ENCODE measurements at places on chromosomes 12 and 14.

GRCh38 chr12:132167611-132168310 lies 23.5 kb downstream of the NOC4L start:
- no peak for DNase-seq

DNA sequence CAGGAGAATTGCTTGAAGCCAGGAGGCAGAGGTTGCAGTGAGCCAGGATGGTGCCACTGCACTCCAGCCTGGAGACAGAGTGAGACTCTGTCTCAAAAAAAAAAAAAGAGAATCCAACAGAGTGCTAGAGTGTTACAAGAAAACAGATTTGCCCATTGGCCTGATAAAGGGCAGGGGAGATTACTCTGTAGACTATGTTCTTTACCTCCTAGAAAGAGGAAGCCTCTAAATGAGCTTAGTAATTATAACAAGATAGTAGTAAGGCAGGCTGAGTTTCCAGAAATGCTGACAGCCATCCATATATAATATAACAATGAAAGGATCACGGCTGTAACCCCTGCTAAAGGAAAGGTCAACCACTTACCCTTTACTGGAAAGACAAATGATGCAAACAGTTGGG lies 24.4 kb downstream of the AK7 start:
- no peak for DNase-seq

GRCh38 chr12:96395236-96395635 lies 5.0 kb downstream of the CDK17 start:
- no peak for DNase-seq

DNA sequence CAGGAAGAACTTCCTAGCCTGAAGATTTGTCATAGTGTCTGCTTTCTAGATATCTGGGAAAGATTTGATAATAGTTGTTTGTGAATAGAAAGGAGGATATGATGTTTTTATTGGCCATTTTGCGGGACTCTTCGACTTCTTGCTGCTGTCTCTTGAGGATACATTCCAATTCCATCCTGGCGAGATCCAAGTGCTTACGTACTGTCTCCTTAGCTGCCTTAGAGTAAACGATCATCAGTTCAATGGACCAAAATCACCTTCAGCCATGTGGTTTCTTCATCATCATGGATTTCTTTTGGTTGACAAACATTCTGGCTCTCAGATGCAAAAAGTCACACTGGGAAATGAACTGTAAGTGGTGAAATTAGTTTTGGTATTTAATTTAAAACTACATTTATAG lies 82.7 kb upstream of the SCN8A start:
- no peak for DNase-seq

- DNase-seq: no peak
Observed at GRCh38 chr12:6049992-6050391, 74.5 kb downstream of the VWF start.

DNA sequence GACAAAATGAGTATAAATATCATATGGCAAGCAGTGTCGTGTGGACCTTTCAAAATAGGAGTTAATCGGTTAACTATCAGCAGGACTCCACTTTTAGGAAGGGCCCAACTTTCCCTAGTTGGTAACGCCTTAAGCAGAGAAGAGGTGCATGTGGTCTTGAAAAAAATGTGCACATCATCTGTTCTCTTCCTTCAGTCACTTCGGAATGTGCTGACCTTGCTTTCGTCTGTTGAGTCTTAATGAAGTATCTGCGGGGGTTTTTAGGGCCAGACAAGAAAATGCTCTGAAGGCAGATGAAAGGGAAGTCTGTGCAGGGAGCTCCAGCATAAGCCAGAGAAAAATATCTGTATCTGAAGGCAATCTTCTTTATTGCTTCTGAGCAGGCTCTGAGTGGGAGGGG lies 185.2 kb downstream of the AEBP2 start:
- DNase-seq: no peak

DNA sequence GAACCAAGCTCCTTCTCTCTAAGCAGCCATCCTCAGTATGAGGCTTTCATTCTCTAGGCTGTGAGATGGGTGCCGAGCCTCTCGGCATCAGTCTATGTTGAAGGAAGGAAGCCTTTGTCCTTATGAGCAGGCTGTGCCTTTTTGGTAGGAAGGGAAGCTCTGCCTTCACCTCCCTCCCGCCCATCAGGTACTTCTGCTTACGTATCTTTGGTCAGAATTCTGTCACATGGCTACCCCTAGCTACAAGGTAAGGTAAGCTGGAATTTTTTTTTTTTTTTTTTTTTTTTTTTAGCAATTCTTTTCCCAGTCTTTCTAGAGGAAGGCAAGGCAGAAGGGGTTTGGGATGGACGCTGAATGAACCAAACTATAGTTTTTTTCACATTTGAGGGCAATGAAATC lies 16.9 kb downstream of the BATF start:
- DNase-seq: no peak

- DNase-seq: peak; percentile 48
Observed at GRCh38 chr12:50947933-50948626, 4.3 kb upstream of the HIGD1C start.

- no peak for DNase-seq
Observed at GRCh38 chr12:125269276-125269675, 204.0 kb downstream of the AACS start.

DNA sequence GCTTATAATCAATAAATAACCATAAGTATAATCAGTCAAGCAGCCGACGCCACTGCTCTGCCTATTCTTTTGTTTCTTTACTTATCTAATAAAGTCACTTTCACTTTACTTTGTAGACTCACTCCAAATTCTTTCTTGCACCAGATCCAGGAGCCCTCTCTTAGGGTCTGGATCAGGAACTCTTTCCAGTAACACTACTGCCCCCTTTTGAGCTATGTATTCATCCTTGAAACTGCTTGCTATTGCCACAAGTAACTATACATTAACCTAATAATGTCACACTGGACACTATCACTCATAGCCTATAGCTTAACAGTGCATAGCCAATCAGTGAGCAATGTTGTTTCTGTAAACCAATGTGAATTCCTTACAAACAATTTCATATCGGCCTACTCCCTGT lies 2.8 kb upstream of the NID2 start:
- no peak for DNase-seq

GRCh38 chr12:44379831-44380230 lies 496.3 kb downstream of the NELL2 start:
- DNase-seq: no peak

- peak; percentile 49 for DNase-seq
Observed at GRCh38 chr12:127145929-127146789, 1120.8 kb upstream of the TMEM132C start.

DNA sequence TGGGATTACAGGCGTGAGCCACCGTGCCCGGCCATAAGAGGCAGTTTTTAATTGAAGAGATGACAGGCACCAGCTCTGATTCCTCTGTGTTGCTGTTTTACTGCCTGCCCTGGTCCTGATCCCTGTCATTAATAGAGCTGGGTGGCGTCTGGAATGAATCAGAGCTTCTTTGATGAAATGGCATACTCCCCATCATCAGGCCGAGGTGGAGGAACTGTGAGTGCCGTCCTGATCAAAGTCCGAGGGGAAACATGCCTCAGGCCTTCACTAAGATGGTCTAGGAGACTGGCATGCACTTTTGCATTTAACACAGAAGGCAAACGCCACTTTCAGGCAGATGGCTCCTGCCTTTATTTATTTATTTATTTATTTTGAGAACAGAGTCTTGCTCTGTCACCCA lies 34.1 kb downstream of the IL31 start:
- no peak for DNase-seq

DNA sequence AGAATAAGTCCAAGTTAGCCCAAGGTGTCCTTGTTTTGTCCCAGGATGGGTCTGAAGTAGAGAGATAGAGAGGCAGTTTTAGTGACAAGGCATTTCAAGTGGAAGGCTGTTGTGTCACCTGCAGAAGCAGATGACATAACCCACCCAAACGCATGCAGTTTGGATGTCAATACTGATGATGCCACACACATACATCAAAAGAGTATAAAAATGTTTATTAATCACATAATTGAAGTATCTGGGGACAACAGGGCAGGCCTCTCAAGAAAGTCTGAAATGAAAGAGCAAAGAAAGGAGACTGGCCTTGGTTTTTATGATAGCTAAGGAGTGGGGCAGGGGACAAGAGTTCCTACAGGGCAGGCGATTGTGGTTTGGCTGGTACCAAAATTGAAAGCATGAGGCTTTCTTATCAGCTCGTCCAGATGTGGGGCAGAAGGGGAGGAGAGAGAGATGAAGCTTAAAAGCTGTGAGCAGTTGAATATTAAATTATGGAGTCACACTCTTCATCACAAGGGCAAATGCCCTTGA lies 78.4 kb upstream of the TSPAN8 start:
- no peak for DNase-seq

DNA sequence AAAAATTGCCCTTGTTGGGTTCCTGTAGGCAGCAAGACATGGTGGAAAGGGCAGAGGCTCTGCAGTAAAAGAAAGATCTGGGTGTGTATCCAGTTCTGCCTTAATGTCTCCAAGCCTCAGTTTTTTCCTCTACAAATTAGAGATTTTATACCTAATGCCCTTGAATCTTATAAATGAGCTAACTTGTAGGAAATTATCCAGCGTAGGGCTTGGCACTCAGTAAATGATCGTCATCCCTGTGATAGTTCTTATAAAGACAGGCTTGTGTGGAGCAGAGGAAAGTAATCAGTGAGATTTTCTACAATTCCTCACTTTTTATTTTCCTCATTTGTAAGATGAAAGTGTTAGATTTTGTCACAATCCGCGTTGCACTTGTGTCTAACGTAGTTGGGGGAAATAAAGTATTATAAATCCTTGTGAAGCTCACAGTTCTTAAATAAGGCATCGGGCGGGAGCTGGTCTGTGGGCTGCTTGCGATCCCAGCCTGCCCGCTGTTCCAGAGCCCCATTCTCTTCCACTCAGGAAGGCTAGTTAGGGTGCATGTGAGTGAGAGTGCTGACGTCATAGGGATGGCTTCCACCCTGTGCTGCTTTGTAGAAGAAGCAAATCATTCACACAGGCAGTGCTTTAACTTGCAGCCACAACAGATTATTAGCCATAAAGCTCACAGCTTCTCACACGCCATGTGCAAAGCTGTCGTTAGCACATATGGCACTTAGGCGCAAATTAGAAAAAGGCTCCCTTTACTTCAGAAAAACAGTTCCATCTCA lies 87.6 kb downstream of the EML1 start:
- DNase-seq: no peak

- DNase-seq: no peak
Observed at GRCh38 chr14:20642182-20642581, 691 bp upstream of the OR6S1 start.

DNA sequence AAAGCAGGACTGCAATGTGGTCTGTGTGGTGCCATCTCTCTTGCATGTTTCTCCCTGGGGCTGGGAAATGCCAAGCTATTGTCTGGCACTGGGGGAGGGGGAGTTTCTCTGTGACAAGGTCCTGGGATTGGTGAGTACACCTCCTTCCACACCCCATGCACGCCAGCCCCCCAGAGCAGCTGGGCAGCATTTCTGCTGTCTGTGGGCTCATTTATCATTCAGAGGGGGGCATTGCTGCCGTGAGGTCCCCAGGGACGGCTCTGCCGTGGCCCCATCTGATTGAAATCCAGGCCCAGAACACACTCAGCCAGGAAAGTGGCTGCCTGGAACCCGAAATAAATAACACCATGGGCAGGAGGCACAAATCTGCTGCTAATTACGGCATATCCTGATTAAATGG lies 12.6 kb upstream of the FAM222A start:
- no peak for DNase-seq

DNA sequence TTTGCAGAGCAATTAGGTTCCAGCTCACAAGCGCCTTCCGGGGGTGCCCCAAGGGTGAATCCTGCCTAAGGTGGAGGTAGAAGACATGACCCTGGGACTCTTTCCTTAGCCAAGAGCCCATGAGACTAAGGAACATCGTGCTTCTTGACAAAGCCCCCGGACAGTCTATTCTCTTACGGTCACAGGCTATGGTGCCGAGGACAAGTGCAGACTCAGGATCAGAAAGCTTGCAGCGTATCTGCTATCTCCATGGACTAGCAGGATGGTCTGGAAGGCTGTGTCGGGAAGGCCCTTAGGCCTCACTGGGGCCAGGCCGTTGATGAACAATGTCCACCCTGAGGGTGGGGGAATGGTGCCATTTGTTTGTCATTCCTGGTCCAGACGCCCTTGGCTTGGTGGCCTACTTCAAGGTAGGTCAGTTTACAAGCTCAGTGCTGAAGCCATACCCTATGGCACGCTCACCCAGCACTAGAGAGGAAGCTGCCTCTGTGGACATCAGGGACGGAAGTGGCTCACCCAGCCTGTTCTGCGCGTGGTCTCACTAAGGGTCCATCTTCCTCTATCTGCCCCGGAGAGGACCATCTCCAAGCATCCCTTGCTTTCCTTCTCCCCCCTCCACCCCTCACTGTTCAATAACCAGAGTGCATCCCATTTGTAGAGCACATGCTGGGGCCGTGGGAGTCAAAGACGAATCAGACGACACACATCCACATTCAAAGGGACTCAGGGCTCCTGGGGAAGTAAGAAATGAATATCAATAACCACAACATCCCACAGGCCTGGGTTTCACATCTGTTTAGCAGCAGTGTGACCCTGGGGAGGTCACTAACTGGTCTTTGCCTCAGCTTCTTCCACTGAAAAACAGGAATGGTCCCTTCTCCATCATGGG lies 45.0 kb upstream of the IQSEC3 start:
- peak; percentile 67 for DNase-seq

- peak; percentile 14 for DNase-seq
Observed at GRCh38 chr12:57795354-57795753, 12.8 kb downstream of the TSFM start.

DNA sequence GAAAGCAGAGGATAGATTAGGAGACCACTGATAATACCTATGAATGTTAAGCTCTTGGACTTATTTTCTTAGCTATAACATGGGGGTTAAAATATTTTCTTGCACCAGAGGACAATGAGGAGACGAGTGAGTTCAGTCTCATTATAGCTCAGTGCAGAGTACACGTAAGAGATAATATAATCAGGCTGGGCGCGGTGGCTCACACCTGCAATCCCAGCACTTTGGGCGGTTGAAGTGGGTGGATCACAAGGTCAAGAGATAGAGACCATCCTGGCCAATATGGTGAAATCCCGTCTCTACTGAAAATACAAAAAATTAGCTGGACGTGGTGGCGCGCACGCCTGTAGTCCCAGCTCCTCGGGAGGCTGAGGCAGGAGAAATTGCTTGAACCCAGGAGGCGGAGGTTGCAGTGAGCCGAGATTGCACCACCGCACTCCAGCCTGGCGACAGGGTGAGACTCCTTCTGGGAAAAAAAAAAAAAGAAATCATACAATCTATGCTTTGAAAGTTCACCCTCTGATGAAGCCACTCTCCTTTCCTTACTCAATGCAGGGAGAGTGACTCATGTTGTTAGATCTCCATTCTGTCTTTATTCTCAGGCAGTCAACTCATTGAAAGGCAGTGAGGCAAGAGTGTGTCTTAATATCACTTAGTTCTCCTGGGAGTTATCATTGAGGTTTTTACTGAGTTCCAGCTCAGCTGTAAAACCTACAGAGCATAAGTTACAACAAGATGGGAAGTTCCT lies 134.2 kb downstream of the SYNE2 start:
- no peak for DNase-seq
